Midbrain (tissue), 1 donor: ENCODE measurements at places on chromosomes 2 and 18.
A peak's percentile ranks its signal among the peaks of the same experiment; 100 is the strongest.

DNA sequence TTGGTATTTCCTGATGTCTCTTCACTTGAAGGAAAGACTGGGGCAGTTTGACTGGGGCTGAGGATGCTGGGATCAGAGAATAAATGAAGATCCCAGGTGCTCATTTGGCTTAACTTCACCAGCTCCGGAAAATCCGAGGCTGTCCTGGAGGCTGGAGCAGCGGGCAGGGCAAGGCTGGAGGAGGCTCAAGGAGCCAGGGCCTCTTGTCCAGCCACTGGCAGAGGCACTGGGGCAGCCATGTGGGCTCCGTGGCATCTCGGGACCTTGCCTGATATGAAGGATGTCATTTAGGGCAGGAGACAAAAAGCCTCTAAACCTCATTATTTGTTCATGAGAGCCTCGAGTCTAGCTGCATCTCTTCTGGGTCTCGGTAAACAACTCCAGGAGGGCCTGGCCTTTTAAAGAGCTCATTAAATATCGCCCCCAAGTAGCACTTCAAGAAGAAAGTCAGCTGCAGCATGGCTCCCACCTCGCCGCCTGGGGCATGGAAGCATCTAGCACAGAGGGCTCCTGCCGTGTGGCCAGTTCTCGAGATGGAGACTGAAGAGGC, 13.5 kb upstream of the GPR55 start:
- no peak for DNase-seq

DNA sequence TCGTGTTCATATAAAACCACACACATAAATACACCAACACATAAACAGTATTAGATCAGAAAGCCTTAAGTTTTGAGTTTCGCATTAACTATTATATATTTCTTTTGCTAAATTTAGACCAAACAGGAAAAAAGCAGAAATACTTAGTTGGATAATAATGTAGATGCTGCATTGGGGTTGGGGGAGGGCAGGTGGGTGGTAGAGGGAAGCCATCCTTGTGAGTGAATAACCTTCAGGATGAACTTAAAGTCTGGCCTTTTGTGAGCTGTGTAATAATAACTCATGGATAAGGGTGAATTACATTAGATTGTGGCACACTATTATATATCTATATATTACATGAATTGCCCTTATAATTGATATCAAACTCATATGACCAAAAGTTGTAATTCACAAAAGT, 174.7 kb downstream of the WDR7 start:
- DNase-seq = no peak

GRCh38 chr2:99636144-99637034, 146.6 kb upstream of the REV1 start:
- peak; percentile 33 for DNase-seq

- DNase-seq = no peak
These were observed 465.6 kb upstream of the TRIB2 start for GRCh38 chr2:12251121-12251520.

- DNase-seq = no peak
These were observed 213.8 kb upstream of the HAAO start for GRCh38 chr2:43005975-43006833.

- DNase-seq = no peak
These were observed 76.3 kb downstream of the R3HDM1 start for GRCh38 chr2:135607561-135607960.

GRCh38 chr18:68991286-68991685, 193.4 kb downstream of the CCDC102B start:
- no peak for DNase-seq

DNA sequence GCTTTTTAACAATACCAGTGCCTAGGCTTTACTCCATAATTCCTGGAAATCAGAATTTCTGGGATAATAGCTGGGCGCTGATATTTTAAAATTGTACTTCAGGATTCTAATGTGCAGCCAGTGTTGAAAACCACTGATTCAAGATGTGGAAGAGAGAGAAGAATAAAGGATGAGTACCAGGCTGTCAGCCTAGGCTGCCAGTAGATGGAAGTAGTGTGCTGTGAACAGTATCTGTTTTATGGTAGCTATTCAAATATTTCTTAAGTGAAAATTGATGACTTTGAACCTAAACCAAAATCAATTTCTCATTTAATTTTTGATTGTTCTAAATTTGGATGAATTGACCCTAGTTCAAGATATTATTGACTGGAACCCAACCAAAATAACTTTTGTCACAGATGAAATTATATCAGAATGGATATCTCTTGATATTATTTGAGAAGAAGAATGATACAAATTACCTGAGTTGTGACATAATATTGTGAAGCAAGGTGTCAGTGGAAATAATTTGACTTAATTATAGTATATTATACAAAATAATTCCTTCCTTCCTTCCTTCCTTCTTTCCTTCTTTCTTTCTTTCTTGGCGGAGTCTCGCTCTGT, 88.0 kb downstream of the COMMD1 start:
- DNase-seq = peak; percentile 48

- no peak for DNase-seq
These were observed 91.9 kb upstream of the RASGRP3 start for GRCh38 chr2:33384599-33384961.

GRCh38 chr2:159506764-159507440, 109.4 kb downstream of the BAZ2B start:
- no peak for DNase-seq

GRCh38 chr2:159444754-159445153, 158.3 kb upstream of the WDSUB1 start:
- DNase-seq = no peak

DNA sequence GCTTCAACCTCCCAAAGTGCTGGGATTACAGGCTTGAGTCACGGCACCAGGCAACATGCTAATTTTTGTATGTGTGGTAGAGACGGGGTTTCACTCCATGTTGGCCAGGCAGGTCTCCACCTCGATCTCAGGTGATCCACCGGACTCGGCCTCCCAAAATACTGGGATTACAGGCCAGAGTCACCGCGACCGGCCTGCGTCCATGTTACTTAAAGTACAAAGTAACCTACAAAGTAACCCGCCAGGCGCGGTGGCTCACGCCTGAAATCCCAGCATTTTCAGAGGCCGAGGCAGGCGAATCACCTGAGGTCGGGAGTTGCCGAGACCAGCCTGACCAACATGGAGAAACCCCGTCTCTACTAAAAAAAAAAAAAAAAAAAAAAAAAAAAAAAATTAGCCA, 1.1 kb upstream of the ANKRD30B start:
- no peak for DNase-seq

GRCh38 chr2:49080681-49081080, 73.6 kb downstream of the FSHR start:
- no peak for DNase-seq

- no peak for DNase-seq
These were observed 202.5 kb upstream of the SESTD1 start for GRCh38 chr2:179467111-179467510.
